Renal pelvis (tissue), 12 donors: ENCODE measurements at places on chromosomes 12 and 14. TPM values are rescaled to one million over a fixed set of nuclear protein-coding genes. Genes with fewer than 3 reads are reported as not detected.

TMEM63C gene
- 2.2 TPM for polyA plus RNA-seq

RPS6KA5 gene
- polyA plus RNA-seq = 6.7 TPM

MANSC4 gene
- 0.51 TPM for polyA plus RNA-seq

KLRC1 gene
- 0.64 TPM for polyA plus RNA-seq

LGMN gene
- 130 TPM for polyA plus RNA-seq

- no peak for DNase-seq
Measured at GRCh38 chr12:76627346-76628135, 68.0 kb upstream of the OSBPL8 start.

GRCh38 chr12:77734214-77734883 lies 96.3 kb upstream of the NAV3 start:
- DNase-seq = no peak

- no peak for DNase-seq
Measured at GRCh38 chr14:72169521-72169920, 237.3 kb downstream of the RGS6 start.

- peak; percentile 95 for DNase-seq
Measured at GRCh38 chr14:50964683-50965390, 20.6 kb upstream of the PYGL start.

DNA sequence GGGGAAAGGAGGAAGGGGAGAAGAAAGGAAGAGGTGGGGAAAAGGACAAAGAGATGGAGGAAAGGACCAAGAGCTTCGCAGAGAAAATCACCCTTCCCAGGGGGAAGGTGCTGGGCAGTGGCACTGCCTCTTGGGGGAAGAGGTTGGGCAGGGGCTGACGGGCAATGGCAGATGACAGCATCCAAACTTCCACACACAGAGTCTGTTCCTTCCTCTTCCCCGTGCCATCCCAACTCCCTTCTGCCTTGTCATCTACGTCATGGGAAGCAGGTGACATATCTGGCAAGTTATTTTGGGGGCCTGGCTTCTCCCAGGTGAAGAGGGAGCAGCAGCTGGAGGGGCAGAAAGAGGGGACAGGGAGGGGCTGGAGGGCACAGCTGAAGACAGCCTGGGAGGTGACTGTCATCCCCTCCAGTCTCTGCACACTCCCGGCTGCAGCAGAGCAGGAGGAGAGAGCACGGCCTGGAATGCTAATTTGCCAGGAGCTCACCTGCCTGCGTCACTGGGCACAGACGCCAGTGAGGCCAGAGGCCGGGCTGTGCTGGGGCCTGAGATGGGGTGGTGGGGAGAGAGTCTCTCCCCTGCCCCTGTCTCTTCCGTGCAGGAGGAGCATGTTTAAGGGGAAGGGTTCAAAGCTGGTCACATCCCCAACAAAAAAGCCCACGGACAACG lies 43.9 kb upstream of the IQSEC3 start:
- no peak for DNase-seq
